Progenitor cell of endocrine pancreas (in vitro differentiated cells): ENCODE measurements at places on chromosomes 6 and 20.

GRCh38 chr6:106104476-106104875 is 18.3 kb downstream of the PRDM1 start:
- DNase-seq = no peak

DNA sequence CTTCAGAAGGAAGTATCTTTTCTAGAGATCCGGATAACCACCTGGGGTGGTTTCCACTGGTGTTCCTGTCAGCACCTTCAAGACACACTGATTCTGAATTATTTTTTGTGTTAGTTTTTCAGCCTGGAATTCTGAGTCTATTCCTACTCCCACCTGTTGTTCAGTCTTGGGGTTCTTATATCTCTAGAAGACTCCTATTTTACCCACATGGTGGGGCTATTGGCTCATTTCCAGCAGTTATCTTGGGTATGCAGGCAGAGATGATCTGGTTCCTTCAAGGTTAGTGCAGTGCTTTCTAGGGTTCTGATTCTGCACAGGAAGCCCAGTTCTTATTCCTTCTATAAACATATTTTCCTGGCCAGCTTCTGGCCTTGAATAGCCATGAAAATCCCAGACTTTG is 175.6 kb upstream of the PDE7B start:
- DNase-seq = peak; percentile 16

DNA sequence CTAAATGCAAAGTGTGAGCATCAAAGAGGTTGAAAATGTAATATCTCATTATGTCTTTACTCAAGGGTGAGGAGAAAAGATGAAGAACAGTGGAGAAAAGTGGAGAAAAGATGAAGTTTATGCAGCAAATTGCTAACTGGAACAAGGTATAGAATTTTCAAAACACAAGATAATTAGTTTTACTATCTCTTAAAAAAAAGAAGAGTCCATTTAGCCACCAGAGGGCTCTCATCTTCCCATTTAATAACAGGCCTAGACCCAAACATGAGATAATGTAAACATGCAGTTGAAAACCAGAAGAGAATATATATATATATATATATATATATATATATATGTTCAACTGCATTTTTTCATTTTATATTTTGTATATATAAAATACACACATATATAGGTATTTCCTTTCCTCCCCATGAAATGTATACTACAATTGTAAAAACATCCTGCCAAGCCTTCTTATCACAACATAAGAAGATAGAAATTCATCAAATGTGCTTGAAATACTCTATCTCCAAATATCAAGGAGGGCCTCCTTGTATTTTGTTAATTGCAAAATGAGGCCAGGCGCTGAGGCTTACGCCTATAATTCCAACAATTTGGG is 78.4 kb downstream of the ADTRP start:
- DNase-seq = no peak

DNA sequence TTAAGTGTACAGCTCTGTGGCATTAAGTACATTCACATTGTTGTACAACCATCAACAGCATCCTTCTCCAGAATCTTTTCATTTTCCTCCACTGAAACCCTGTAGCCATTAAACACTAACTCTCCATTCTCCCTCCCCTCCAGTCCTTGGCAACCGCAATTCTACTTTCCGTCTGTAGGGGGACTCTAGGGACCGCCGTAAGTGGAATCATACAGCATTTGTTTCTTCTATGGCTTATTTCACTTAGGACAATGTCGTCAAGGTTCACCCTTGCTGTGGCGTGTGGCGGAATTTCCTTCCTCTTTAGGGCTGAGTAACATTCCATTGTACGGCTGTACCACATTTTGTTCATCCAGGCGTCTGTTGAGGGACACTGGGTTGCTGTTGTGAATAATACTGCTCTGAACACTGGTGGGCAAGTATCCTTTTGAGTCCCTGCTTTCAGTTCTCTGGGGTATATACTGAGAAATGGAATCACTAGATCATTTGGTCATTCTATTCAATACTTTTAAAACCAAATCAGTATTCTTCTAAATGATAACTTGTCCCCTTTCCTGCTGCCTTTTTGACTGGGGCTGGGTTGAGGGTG is 50.7 kb downstream of the PPP1R3G start:
- DNase-seq = no peak

DNA sequence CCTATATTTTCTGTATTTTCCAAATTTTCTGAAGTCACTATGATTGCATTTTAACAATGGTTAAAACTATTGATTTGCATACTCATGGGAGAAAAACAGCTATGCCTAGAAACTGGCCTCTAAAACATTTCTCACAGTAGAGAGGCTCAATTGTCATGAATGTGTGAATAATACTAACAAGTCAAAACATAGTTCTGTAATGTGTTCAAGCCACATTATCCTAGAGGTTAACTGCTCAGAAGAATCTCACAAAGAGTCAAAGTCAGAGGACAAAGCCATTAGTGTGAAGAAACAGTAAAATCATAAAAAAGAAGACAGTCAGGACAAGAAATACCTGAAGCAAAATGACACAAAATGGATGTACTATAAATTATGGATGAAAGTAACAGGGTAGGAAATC is 12.5 kb upstream of the ALDH8A1 start:
- DNase-seq = no peak

- no peak for DNase-seq
Measured at GRCh38 chr6:145866456-145867396, 52.1 kb upstream of the FBXO30 start.

DNA sequence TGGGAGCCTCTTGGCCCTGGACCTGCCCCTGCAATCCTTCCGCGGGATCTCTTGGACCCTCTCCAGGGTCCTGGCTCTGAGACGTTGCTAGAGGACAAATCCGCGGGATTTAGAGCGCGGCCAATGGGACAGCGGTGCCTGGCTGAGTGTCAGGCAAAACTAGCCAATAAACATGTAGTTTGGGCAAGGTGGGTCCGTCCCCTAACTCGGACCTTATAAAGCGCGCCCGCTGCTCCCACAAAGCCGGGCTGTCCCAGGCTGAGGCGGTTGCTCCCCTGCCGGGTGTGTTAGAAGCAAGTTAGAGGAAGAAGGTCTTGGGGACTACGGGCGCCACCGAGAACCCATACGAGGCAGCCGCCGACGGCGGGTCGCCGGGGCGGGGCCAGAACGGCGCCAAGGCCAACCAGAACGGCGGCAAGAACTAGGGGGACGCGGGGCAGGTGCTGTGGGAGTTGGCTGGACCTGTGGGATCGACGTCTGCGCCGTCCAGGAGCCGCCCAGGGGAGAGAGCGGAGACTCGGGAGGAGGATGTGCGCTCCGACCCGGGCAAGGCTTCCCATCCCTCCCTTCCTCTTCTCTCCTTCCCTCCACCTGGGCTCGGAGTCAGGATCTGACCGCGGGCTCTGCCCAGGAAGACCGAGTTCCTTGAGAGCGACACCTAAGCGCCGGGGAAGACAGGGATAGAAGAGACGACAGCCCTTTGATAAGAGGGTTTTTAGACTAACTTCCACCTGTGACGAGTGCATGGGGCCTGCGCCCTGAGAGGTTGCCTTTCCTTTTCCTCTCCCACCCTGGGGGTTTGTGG is 6.5 kb upstream of the TMEM14A start:
- DNase-seq = peak; percentile 86

DNA sequence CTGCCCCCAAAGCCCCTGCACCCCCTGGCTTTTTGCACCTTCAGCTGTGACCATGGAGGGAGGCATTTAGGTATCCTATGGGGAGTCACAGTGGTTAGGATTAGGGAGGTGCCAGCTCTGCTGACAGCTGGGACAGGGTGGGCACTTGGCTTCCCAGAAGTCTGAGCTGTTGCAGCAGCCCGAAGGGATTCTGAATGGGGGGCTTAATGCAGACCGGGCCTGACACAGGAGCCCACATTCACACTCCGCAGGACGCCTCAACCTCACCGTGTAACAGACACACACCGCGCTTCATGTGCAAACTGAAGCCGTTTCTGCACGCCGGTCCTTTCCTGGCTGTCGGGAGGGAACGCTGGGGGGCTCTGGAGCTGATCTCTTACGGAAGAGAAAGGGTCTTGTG is 1.9 kb downstream of the EBF4 start:
- DNase-seq = no peak

- no peak for DNase-seq
Measured at GRCh38 chr6:41122918-41123317, 31.2 kb downstream of the TREML1 start.

DNA sequence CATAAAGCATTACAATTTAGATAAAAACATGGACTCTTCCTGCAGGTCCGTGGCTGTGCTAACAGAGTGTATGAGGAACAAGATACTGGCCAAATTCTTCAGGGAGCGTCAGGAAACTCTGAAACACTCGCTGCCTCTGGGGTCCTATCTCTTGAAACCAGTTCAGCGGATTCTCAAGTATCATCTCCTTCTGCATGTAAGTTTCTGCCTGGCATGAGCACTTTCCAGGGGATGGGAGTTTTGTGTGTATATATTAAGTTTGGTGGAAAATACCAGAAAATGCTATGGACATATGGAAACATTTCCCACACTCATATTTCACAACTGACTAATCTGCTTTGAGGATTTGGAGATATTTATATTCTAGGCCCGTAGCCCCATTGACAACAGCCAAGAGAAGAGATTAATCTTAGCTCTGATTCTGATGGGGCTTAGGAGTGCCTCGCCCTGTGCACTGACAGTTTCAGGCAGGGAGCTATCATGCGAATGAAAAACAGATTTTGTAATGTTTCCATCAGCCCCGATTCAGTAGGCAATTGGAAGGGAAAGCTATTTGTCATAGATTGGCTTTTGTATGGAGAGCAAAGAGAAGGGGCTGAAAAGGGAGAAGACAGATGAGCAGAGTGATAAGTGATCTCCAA is 64.7 kb upstream of the MTHFD1L start:
- no peak for DNase-seq

DNA sequence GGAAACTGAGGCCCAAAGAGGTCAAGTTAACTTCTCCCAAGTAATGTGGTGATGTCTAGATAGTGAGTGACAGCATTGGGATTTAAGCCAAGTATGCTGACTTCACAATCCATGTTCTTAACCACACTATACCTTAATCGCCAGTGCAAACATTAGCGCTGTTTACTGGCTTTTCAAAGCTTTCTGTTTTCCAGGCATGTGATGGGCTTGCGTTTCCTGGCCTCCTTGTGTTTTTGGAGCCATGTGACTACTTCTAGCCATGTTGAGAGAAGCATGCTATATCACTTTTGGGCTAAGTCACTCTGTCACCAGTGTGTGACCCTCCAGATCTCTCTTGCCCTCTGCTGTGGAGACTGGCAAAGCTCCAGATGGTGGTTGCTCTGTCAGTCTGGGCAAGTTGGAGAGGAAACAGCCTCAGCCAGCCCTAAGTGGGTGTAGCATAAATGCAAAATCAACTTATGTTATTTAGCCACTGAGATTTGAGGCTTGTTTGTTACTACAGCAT is 76.9 kb downstream of the ANKRD6 start:
- no peak for DNase-seq

DNA sequence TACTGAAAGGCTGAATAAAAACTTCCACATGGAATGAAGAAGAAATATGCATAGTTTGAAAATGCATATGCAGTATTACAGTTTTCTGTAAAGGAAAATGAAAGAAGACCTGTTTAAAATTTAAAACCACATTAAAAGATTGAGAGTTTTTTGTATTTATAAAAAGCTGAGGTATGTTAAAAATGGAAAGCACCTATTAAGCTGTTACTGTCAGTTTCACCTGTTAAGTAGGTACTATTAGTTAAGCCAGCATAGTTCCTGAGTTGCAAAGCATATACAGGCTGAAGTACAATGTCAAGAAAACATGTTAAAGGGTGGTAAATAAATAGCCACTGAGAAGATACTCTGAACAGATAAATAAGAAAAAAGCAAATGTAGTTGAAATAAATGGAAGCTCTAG is 69.9 kb downstream of the ATXN1 start:
- no peak for DNase-seq

DNA sequence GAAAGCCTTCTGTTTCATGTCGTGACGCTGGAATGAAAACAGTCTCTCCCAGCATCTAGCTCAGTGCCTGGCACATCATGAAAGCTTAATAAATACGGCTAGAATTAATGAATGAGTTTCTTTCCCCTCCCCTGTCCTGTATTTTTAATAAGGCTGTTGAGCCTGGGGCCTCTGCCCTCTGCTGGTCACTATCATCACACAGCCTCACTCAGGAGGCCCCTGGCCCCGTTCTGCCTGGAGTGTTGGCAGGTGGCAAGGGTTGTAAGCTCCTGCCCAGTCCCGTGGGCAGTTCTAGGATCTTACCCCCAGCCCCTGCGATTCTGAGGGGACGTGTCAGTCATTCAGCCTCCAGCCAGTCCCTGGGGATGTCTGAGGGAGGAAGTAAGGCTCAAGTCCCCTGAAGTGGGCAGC is 41.4 kb downstream of the PHACTR3 start:
- DNase-seq = no peak

DNA sequence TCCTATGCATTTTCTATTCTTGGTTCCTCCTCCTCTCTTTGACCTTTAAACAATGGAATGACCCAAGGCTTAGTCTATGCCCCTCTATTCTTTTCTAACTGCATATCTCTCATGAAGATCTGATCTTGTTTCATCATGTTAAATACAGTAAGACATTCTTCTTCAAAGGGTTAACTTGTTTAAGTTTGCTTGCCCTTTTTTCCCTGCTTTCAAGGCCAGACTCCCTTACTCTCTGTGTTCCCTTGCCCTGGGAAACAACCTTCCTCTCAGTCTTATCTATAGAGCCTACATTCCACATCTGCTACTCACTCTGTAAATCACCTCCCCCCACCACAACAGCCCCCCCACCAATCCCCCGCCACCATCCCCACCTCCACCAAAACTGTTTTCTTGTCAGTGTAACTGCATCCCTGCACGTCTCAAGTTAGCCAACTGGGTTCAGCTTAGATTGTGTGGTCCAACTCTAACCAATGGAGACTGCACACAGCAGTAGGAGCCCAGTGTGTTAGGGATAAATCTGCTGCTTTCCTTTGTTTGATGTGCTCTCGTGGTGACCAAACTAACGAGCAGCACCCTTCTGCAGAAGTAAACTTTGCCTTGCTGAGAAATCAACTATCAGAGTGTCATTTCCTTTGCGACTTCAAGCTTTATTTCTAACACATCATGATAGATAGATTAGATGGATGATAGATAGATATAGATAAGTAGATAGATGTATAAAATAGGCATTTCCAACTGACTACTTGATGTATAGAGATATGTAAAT is 12.6 kb downstream of the SPTLC3 start:
- no peak for DNase-seq

DNA sequence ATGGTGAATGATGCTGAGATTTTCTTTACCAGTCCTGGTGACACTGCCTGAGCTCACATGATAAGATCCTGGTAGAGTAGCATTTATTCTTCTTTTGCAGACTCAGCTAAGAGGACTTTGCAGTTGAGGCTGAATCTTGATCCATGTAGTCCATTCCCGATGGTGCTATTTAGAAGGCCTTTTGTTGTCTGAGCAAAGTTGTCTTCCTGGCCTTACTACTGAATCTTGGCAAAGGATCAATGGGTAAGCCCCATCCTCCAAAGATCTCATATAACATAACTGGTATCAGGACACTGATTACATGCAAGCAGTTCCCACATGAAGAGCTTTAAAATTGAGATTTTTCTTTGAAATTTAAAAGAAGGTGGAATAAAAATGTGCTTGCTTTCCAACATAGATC is 291.6 kb downstream of the SOX4 start:
- no peak for DNase-seq

GRCh38 chr6:21665392-21666200 is 72.0 kb downstream of the SOX4 start:
- DNase-seq = peak; percentile 25

DNA sequence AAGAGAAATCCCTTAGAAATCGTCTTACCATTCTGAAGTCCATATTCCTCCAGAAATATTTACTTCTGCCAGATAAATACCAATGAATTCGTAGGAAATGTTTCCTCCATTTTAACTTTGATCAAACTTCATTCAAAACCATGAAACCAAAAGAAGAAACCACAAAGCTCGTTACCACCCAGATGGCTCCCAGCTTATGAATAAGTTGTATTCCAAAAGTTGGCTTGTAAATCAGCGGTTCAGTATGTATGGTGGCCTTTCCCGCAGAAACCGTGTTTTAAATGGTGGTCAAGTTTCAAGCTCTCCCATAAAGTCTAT is 73.6 kb upstream of the RIPOR2 start:
- DNase-seq = no peak
